WTC11 (cell line): ENCODE measurements at places on chromosomes 11 and 22.

DNA sequence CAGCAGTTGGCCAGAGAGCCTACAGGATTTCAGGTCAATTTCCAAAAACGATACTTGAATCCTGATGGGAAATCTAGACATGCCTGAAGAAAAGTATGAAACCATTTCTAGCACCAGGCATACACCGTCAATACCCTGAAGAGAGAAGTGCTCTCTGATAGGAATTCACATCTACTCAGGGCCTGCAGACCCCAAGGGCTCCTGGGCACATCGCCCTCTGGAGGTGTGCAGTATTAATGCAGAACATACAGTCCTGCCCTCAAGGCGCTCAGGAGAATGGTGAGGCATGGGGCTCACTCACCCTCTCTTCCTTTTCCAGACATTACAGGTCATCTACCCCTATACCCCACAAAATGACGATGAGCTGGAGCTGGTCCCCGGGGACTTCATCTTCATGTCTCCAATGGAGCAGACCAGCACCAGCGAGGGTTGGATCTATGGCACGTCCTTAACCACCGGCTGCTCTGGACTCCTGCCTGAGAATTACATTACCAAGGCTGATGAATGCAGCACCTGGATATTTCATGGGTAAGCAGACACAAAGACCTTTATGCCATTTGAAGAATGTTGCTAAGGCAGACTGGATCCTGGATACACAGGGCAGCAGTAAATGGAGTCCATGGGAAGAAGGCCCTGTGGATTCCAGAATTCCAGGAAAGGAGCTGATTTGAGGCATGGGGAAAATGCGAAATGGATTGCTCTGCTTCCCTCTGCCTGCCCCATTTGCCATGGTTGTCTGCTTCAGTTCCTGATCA lies 49.3 kb upstream of the CRTAM start:
- no peak for DNase-seq

DNA sequence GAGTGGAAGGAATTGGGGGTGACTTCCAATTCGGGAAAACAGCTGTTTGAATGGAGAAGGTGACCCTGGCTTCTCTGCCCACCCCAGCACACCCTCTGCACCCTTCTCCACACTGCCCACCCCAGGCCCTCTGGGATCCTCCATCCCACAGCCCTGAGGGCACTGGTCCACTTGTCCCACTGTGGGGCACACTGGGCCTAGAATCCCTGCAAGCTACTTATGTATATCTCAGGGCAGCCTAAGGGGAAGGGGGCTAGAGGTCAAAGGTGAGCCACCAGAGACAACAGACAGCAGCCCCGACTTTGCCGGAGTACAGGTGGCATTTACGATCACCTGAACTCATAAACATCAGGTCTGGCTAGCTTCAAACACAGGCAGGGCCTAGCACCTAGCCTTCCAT lies 673 bp upstream of the SCUBE2 start:
- DNase-seq = no peak

GRCh38 chr11:78187366-78188285 lies 800 bp downstream of the KCTD21 start:
- no peak for DNase-seq

- no peak for DNase-seq
Observed at GRCh38 chr11:121645001-121645400, 192.2 kb upstream of the SORL1-AS1 start.

DNA sequence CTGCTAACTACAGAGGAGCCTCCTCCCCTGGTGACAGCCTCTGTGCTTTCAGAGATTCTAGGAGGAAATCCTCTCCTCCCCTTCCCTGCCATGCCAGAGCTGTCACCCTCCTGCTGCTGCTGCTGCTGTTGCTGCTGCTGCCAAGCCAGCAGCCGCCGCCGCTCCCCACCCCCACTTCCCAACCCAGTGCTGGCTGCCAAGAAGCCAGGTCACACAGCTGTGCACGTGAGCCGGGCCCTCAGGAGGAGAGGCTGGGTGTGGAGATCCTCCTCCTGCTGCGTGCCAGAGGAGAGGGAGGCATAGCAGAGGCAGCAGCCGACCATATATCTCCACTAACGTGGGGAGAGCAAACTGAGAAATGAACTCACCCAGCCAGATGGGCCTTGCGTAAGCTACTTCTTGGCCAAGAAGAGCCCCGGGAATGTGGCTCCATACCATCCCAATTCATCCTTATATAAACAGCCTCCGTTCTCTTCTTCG lies 12.4 kb downstream of the CRY2 start:
- peak; percentile 46 for DNase-seq

GRCh38 chr22:38782402-38783094 lies 11.4 kb downstream of the DNAL4 start:
- DNase-seq = no peak

DNA sequence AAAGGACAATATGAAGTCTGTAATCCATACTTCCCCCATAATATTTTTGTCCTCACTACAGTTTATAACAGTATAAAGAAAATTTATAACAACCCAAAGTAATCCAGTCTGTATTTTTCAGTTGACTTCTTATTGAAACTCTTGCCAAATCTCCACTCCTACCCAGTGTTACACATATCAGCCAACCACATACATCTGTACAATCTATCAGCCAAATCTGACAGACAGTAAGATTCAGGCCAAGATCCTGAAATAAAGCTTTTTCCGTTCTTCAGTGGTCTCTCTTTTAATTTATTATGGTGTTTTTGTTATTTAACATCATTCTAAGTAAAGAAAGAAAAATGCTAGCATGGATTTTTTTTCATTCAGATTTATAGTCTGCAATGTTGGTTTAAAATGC lies 2370.9 kb upstream of the RAG2 start:
- no peak for DNase-seq

- DNase-seq = peak; percentile 56
Observed at GRCh38 chr11:63490551-63491239, at the start of gene PLAAT5. TSS of gene PLAAT5 (minus strand) at chr11:63491167. CDS start at chr11:63491034, 133 bp downstream.

GRCh38 chr11:9529334-9529650 lies 44.2 kb upstream of the WEE1 start:
- DNase-seq = no peak

- DNase-seq = no peak
Observed at GRCh38 chr11:62128835-62129234, 5.0 kb downstream of the INCENP start.

DNA sequence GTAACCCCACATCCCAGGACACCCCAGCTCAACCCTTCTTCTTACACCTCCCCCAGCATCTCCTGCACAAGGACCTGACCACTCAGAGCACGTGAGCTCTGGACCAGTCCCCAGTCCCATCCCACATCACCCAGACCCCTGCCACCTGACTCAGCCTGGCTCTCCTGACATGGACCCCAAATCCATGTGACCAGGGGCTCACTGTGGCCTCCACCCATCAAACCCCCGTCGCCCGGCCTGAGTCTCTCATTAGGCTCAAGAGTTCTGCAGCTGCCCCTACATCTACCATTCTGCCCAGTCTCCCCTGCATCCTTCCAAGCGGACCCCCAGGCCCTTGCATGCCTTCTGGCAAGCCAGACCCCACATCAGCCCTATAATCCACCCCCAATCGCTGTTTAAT lies 1.9 kb upstream of the LIF start:
- no peak for DNase-seq

GRCh38 chr11:112478806-112479205 lies 218.1 kb upstream of the PLET1 start:
- no peak for DNase-seq

DNA sequence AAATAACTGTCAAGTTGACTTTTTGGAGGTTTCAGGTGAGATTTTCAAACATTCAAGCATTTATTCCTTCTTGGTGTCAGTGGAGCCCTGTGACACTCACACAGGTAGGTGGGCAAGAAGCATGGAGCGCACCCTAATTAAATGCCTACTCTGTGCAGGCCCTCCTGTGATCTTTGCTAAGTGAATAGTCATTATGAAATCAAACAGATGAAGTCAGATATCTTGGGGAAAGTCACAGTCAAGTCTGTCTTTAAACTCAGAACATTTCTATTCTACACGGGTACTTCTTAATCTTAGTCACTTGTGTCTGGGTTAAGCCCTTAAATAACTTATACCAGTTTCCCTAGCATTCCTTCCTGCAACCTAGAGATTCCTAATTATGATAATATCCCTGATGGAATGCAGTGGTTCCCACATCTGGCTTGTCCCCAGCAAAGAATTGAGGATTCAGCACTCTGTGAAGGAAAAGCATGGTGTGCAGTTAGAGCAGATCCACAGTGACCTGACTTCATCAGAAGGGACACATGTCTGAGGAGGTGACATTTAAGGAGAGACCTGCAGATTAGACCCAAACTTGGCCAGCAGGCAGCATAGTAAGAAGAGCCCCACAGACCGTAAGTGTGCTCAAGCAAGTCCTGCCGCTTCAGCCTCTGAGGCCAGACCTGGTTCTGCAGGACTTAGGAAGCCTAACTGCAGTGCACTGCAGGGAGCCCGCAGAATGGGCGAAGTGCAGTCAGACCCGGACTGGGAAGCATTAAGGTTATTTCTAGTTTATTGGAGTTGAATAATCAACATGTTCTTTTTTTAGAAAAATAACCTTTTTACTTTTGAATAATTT lies 85.3 kb upstream of the GAL start:
- no peak for DNase-seq

GRCh38 chr11:69024509-69024908 lies 11.5 kb upstream of the MRGPRF start:
- no peak for DNase-seq

- no peak for DNase-seq
Observed at GRCh38 chr11:126109941-126110731, 47.5 kb upstream of the CDON start.

- no peak for DNase-seq
Observed at GRCh38 chr11:46718155-46719019, 626 bp upstream of the F2 start.

DNA sequence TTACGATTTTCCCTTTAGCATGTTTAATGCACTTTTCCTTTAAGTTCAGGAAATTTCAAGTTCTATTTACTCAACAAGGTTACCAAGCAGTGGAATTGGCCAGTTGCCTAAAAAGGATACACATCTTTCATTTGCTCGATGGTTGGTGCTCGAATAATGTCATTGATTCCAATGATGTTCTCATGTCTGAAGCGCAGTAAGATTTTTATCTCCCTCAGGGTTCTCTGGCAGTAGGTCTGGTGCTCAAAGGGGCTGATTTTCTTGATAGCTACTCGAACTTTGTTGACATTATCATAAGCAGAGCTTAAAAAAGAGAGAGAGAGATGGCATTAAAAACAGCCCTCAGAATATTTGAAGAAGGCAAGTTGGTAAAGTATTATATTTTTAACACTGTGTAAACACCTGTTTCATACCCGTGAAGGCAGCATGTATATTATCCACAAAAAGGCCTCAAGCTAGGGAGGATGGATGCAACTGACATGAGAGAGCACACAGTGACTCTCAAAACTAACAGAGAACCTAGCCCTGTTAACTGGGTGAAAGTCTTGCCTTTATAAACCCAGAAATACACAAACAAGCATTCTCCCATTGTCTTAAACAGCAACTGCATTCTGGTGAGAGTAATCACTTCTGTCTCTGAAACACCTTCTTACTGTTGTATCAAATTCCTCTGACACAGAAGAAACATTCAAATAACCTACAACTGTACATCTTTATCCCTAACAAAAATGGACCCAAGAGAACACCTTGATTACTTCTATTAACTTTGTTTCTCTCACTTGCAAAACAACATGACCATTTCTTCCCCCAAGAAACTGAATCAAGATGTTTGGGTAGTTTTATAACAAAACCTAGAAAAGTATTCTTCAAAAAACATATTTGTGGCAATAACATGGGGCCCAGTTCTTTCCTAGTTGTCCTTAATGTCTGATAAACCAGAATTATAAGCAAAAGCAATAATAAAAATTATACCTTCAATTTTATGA lies 59.6 kb downstream of the MAPK1 start:
- no peak for DNase-seq

- DNase-seq = no peak
Observed at GRCh38 chr11:2812371-2812991, 73.1 kb downstream of the CDKN1C start.

DNA sequence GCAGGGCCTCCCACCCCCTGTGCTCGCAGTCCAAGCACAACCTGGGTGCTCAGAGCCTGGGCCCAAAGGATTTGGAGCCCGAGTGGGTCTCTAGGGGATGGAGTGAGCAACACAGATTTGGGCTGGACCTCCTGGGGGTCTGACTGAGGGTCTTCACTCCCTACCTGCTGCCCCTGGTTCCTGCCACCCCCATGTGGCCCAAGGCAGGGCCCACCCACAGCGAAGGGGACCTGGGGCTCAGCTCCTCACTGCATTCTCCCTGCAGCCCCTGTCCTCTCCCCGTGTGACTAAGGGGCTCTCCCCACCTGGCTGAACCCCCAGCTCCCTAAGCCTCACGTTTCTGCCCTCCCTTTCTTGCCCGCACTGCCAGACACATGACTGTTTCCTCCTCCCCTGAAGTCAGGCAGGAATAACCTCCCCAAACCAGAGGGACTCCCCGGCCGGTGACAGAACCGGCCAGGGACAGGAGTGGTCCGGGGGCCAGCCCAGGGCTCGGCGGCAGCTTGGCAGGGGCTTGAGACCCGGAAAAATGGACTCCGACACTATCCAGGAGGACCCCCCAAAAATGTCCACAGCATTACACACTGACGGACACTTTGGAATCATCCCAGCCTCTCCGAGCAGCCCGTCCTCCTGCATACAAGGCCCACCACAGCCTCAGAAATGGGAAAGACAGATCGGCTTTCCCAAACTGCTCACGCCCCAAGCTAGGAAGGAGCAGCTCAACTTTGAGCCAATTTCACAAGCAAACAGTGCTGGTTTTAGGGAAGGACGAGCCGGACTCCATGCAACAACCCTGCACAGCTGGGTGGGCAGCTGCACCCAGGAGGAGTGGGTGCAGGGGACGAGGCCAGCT lies 57.8 kb downstream of the BRD1 start:
- no peak for DNase-seq

DNA sequence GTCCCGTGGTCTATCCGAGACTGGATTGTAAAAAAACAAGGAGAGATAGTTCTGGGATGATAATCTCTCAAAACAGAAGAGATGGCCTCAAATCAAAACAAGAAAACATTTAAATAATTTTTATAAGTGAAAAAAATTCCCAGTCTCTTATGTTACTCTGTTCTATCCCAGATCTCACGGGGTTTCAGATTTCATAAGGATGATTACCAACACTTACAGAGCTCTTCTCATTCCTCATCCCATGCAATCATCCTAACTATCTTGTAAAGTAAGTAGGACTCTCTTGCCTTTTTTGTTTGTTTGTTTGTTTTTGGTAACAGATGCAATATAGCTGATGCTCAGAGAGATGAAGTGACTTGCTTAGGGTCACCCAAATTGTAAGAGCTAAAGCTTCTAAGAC lies 20.0 kb upstream of the ZBTB16 start:
- DNase-seq = no peak
